Activated CD4-positive, alpha-beta memory T cell treated with anti-CD3 and anti-CD28 coated beads, Interleukin-2, amount 10 ng/mL, durations not matched to agents 7 days and 5 days (primary cell): ENCODE measurements at places on chromosomes 4 and X. TPM values are rescaled to one million over a fixed set of nuclear protein-coding genes. Genes with fewer than 3 reads are reported as not detected.

DNA sequence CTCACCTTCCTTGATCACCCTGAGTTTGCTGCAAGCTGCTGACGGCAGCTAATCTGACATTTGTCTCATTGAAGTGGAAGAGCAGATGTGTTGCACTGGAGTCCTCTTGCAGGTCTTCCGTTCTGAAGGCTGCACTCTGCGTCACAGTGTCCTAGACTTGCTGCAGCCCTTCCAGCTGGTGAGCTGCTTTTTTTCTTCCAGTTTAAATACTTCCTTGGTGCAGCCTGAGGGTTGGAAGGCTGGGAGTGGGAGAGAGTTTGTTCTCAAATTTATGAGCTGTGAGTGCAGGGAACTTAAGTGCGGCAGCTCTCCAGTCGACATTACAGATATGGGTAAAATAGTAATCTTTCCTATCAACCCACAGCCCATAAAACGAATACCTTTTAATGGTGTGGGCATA lies 303.6 kb upstream of the FAT1 start:
- no peaks in the 10 kb centered on the region for H3K27me3 ChIP-seq
- no peak overlapping the region for H3K4me3 ChIP-seq
- no peak for DNase-seq
- no peaks in the 10 kb centered on the region for H3K36me3 ChIP-seq

Gene RIBC1
- 1.1 TPM for total RNA-seq

Gene USP17L17
- not detected for total RNA-seq

Gene GUCY1A1
- not detected for total RNA-seq

Gene MED28
- 49.9 TPM for total RNA-seq
